ENCODE measurements at places on chromosomes 1 and 21.

DNA sequence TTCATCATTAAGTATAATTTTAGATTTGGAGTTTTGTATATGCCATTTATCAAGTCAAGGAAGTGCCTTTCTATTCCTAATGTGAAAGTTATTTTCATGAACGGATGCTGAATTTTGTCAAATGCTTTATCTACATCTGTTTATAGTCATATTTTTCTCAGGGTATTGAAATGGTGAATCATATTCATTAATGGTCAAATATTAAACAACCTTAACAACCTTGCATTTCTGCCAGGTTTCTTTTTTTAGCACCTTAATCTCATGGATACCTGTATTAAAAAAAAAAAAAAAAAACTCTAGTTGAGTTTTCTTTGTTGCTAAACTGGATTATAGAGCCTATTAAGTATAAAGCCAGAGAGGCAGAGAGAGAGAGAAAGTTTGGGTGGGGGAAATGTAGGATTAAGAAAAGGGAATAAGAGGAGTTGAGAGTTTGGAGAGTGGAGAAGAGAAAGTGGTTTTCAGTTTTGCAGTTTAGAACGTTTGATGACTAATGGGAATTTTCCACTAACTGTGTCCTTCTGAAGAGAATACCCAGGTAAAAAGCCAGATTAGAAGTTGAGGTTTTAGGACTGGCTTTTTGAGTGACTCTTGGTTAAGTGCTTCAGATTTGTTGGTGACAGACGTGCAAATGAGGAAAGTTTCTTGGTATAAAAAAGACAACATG lies 305.0 kb downstream of the HLX start:
- DNase-seq = no peak

DNA sequence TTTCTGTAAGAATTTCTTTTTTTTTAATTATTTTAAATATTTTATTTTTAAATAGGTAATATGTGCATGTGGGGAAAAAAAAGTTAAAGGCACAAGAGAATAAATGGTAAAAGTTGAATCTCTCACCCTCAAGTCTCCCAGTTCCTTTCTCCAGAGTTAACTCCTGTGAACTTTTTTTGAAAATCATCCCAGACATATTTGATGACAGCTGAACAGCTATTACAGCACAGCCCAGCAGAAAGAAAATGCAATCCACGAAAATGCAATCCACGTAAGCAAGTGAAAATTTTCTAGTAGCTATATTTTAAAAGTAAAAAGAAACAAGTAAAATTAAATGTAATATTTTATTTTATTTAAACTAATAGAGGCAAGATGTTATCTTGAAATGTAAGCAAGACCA lies 310.0 kb upstream of the RUNX1 start:
- DNase-seq = no peak

DNA sequence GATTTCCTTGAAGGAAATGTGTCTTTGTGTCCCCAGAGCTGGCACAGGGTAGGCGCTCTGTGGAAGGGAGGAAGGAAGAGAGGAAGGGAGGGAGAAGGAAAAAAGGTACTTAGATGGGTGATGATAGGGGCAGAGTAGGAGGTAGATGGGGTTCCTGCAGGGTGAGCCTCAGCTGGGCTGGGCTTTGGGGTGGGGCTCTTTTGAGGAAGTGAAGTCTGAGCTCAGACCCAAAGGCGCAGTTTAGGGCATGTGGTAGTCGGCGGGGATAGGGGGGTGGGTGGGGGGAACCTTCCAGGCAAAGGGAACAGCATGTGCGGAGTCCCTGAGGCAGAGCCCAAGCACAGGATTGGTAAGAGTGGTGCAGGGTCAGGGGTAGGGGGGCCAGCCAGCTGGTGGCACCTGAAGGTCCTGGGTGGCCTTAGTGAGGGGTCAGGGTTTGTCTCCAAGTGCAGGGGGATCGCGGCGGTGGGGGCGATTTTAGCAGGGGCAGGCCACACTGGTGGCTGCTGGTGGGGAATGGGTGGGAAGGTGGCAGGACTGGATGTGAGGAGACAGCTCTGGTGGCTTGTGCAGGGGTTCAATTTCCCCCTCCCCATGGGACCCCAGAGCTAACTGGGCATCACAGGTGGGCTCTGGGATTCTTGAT lies 8.4 kb upstream of the HTR6 start:
- DNase-seq = no peak

GRCh38 chr1:155004352-155005075 lies 1.9 kb downstream of the ZBTB7B start:
- DNase-seq = peak; percentile 25

DNA sequence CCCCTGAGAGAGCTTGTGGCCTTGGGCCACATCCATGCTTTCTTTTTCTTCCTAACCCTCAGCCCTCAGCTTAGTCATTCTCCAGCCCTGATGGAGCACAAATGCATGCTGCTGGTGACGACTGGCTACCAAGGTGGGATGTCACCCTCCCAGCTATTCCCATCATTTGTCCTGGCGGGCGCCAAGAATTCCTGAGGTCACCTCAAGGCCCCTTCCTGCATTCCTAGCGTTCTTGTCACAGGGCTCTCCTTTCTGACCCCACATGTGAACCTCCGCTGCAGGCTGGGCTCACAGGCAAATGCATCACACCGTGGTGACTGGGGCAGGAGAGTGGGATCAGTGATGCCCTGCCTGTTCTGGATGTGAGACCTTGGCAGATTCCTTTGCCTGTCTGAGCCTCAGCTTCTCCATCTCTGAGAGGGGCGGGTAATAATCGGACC lies 53.4 kb upstream of the IFFO2 start:
- no peak for DNase-seq

- no peak for DNase-seq
Measured at GRCh38 chr1:117803318-117803717, 126.1 kb downstream of the GDAP2 start.

DNA sequence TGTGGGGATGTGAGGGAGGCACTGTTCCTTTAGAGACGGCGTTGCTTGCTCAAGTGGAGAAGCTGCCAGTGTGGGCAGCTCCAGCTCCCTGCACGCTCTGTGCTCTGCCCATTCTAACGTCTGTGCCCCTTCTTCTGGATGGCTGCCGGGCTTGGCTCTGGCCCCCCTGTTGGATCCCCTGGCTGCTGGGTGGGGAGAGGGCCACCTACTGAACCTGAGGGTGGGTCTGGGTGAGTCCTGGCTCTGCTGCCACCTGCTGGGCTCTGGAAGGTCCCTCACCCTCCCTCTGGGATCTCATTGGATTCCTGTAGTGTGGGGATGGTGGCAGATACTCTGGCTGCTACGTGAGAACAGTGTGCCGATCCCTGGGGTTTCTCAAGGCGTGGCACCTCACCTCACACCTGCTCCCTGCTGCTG lies 5.0 kb downstream of the PFKL start:
- DNase-seq = peak; percentile 73

GRCh38 chr1:15965228-15965767 lies 10.6 kb downstream of the ZBTB17 start:
- DNase-seq = no peak

- DNase-seq = no peak
Measured at GRCh38 chr1:173050865-173051264, at the start of gene TNFSF18. Gene TNFSF18, minus strand, starts transcription at chr1:173050941. Its CDS starts 45 bp downstream, at chr1:173050896.

DNA sequence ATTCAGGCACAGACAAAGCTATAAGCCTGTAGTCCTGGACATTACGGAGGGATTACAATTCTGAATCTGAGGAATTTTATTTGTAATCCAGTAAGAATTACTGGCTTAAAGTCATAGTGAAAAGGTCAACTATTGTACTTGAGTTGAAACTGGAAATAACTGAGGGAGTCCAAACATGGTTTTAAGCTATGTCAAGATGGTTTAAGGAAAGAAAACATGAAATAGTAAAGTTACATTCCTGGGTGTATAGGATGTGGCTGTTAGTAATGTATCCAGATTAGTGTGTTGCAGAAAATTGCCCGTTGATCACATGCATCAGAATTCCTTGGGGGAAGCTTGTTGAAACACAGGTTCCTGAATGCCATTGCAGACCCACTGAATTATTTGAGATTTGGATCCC lies 124.8 kb upstream of the GORAB start:
- no peak for DNase-seq

GRCh38 chr1:50980505-50980904 lies 10.5 kb downstream of the CDKN2C start:
- DNase-seq = no peak

DNA sequence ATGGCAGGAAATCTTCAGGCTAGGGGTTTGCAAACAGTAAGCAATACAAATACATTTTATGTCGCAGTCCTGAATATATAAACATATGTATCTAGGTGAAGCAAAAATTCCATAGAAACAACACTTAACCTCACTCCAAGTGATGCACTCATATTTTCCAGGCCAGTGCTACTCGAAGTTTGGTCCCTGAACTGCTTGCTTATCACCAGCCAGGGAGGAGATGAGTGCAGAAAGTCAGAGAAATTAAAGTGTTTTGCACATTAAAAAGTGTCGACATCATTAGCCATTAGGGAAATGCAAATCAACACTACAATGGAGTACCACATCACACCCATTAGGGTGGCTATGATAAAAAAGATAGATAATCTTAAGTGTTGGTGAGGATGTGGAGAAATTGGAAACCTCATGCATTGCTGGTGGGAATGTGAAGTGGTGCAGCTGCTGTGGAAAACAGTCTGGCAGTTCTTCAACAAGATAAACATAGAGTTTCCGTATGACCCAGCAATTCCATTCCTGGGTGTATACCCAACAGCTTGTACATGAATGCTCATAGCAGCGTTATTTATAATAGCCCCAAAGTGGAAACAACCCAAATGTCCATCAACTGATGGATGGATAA lies 70.5 kb upstream of the CSF1 start:
- no peak for DNase-seq

DNA sequence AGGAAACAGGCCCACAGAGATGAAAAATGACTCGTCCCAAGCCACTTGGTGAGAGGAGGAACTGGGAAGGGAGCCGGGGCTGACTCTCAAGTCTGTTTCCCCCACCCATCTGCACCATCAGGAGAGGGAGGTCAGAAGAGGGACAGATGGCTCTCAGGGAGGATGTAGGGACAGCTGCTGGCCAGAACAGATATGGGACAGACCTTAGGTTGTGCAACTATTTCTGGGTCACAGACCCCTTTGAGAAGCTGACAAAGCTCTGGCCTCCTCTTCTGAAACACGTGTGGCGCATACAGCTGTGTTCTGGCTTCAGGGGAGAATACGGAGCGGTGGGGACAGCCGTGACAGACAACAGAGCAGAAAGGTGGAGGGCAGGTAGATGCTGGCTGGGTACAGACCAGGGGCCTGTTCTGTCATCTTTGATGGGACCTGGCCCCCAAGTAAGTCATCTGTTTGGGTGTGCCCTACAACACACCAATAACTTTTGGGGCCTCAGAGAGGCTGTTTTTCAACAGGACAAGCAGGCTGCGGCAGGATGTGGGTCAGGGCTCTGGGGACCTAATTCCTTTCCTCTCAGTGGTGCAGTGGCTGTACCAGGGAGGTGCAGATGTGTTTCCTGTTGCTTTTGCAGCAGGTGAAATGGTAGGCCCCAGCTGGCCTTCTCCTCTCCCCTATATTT lies 7.3 kb downstream of the SH3BGRL3 start:
- peak; percentile 75 for DNase-seq

GRCh38 chr1:184469396-184469795 lies 82.6 kb downstream of the C1orf21 start:
- DNase-seq = no peak

Data from hematopoietic multipotent progenitor cell treated with erythropoietin and hydrocortisone succinate and interleukin-3 and kit ligand, for 6 days (in vitro differentiated cells).